ENCODE measurements at places on chromosomes 1 and 21.

DNA sequence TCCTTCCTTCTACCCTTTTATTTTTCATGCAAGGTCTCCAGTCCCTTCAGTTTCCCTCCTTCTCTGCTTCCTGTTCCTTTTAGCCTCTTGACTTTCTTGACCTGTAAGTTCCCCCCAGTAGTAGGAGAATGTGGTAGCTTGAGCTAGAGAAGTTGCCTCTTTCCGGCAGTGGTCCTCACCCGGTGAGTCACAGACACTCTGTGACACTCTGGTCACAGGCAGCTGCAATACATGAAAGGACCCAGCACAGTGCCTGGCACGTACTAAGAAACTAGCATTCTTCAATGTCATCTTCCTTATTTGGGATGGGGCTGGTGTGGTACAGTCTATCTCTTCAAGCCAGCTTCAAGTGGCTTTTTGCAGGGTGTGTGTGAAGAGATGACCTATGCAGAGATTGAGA is 16.0 kb downstream of the PFKFB2 start:
- no peak for DNase-seq

DNA sequence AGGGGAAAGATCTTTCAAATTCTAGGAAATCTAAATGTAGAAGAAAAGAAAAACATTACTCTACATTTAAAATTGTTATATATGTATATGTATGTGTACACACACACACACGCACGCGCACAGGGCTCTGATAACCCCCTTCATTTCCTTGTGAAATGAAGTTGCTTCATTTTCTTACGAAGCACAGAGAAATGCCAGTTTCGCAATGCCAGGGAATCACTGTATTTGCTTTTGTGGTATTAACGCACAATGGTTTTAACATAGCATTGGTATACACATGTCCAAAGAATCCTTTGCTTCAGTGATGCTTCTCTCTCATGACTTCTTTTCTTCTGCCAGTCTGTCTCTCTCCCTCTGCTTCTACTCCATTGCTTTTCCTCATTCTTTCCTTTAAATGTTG is 8.4 kb upstream of the DDAH1 start:
- DNase-seq: no peak

DNA sequence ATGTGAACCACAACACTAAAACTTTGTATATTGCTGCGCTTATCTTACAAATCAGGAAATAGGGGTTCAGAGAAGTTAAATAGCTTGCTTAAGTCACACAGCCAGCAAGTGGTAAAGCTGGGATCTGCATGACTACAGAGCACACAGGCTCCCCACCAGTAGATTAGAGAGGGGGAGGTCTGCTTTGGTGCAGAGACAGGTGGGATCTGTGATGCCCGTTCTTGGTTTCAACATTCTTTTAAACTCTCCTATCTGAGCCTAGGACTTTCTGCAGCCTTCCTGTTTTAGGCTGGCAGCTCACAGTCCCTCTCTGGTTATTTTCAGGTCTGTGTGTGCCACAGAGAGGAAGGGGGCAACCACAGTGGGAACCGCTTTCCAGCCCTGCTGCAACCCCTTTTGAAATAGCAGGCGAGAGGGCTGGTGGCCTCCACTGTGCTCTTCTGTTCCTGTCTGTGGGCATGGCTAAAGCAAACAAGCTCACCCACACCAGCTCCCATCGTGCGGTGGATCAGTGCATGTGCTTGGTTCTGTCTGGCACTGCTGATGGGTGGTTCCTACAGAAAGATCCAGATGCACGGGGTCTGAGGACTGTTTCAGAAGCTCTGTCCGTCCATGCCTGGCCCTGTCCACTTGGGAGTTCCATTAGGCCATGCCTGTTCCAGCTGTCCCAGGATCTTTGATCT is 1.7 kb upstream of the IL6R start:
- DNase-seq: no peak

DNA sequence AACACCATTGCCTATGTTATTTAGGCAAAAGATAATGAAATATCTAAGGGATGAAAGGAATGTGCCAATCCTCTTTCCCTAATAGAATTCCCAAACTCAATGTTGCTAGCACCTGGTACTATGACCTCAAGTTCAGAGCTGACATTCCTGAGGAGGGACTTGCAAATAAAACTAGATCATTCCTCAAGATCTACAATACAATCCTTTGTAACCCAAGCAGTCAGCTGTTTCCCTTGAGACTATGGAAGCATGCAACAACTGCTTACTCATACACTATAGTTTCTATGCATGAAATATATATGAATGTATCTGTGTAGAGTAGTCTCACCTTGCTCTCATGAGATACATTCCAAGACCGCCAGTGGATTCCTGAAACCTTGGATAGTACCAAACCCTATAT is 65.0 kb downstream of the ABL2 start:
- DNase-seq: no peak

DNA sequence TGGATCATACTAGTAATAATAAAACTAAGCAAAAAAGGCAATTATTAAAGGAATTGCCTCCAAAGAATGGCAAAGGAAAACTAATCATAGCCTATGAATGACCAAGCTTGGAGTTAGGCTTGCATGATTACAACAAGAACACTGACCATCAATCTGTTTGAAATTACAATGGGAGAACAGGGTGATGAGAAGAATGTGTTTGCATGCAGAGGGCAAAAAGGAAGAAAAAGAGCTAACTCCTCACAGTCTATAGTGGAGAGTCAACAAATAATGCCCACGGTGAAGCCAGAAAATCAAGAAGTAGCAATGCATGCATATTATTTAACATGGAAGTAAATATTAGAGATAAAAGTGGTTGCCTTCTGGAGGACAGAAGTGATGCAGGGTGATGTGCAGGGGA is 71.8 kb downstream of the COLGALT2 start:
- no peak for DNase-seq

- no peak for DNase-seq
Observed at GRCh38 chr1:23448846-23449245, 24.3 kb upstream of the TCEA3 start.

DNA sequence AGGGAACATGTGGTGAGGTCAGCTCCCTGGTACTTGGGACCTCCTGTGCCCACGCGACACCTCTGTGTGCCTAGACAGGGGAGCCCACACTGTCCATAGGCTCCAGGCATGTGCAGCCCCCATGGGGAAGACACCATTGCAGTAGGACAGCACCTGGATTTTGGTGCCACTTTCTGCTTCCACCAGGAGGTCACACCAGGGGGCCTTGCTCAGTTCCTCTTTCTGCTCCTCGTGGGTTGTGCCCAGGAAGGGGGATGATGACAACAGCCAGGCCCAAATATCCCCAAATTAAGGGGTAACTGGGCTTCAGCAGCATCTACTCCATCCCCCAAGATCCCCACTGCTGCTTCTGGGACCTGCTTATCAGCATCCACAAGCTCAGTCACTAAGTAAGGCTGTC is 358.2 kb upstream of the KAZN start:
- no peak for DNase-seq

DNA sequence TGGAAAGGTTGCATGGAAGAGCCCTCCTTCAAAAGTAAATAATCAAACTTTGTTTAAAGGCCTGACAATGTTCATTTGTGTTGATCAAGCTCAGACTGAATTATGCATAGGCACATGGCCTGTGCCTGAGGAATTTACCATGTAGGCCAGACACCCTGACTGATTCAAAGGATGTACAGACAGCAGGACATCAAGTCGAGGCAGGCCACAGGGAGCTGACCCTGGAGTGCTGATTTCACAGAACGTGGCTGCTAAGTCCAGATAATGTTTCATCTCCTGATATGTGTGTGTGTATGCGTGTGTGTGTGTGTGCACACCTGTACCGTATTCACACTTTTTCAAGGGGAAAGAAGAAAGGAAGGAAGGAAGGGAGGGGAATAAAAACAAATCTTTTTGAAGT is 34.1 kb downstream of the NAV1 start:
- no peak for DNase-seq

GRCh38 chr1:110591956-110592355 is 14.2 kb downstream of the KCNA2 start:
- DNase-seq: no peak

DNA sequence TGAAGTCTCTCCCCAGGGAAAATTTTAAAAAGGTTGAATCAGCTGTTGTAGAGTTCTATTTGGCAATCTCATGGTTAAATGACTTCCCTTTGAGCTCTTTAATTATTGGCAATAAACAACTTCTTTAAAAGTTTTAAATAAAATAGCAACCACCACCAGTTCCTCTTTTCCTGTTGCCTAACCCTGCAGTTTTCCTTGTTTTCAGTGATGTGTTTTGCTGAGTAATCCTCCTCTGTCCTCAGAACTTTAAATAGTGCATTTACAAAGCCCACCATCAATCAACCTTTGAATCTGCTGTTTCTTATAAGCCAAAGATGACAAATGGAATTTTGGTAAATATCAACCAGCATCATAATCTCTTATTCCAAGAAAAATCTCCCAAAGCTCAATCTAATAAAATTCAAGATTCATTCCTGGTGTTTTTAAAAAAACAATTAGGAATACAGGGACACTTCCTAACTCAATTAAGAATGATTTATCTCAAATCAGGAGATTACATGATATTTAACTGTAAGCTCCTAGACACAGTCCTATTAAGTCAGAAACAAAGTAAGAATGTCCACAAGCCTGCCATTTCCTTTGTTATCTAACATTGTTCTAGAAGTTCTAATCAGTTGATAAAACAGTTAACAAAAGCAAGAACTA is 14.8 kb downstream of the AVPR1B start:
- no peak for DNase-seq

GRCh38 chr1:165487921-165488320 is 43.0 kb upstream of the RXRG start:
- DNase-seq: no peak

DNA sequence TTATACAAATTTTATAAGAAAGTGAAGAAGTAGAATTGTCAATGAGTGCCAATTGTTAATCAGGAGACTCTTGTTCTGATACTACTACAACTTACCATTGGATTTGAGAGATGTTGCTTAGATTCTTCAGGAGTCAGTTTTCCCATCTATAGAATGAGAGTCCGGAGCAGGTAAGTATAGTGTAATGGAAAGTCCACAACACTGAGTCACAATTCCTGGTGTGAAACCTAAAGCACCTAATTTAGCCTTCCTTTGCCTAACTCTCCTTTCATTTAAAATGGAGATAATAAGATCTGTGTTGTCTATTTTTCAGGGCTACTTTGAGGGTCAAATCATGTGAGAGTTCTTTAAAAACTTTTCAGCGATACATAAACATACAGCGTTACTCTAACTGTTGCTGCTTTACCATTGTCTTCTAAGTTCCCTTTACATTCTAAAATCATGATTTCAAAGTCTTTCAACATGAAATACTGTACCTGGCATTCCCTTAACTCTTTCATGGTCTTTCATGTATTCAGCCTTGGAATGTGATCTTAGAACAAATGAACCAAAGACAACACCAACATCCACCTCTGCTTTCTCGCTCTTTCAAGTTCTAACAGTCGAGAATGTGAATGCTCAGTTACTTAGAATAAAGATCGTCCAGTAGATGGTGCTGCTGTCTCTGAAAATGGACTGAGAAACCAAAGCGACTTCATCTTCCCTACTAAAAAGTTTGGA is 90.9 kb downstream of the SLC30A10 start:
- peak; percentile 62 for DNase-seq

DNA sequence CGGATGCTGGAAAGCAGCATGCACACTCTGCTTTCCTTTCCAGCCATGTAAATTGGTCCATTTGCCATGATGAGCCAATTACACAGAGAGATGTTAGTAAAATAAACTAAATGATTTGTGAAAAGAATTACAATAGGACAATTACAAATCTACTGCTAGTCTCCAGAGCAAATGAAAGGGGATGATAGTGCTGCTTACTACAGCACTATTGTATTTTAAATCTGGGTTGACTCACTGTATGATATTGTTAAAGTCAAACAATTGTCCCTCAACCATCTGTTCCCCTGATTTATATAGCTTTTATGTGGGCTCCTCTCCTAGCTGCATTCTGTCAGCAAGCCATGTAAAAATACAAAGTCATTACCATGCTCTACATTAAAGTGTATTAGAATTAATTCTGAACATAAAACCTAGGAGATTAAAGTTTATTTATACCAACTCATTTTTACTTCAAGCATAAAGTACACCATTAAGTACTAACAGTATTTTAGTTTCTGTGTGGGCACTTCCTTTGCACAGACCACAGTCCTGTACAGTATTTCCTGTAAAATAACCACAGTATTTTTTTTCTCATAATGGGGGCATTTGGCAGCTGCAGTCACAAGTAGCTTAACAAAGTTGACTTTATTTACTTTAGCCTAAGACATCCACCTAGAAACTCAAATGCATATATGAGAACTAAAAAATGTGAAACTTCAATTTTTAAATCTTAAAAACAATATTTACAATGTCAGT is 135.8 kb downstream of the VAV3 start:
- DNase-seq: no peak

DNA sequence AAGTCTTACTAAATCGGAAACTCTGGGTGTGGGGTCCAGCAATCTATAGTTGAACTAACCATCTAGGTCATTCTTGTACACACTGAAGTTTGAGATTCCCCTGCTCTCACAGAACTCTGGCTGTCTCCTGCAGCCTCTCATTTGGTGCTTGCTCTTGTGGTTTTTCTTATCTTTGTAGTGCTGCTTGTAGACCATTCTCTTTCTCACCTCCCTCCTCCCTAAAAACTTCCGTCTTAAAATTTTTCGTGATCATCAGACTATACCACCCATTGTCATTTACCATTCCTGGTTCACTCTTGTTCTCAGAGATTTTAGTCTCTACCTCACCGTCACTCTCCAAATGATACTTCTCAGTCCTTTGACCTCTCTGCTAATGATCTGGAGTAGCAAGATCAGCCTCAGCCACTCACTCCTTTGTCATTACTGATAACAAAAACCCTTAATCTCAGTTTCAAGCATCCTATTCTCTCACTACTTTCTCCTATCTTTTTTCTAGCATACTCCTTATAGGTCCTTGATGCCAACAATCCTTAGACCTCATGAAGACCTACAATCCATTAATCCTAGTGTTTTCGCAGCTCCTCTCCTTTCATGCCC is 13.0 kb upstream of the EPHX4 start:
- DNase-seq: no peak

DNA sequence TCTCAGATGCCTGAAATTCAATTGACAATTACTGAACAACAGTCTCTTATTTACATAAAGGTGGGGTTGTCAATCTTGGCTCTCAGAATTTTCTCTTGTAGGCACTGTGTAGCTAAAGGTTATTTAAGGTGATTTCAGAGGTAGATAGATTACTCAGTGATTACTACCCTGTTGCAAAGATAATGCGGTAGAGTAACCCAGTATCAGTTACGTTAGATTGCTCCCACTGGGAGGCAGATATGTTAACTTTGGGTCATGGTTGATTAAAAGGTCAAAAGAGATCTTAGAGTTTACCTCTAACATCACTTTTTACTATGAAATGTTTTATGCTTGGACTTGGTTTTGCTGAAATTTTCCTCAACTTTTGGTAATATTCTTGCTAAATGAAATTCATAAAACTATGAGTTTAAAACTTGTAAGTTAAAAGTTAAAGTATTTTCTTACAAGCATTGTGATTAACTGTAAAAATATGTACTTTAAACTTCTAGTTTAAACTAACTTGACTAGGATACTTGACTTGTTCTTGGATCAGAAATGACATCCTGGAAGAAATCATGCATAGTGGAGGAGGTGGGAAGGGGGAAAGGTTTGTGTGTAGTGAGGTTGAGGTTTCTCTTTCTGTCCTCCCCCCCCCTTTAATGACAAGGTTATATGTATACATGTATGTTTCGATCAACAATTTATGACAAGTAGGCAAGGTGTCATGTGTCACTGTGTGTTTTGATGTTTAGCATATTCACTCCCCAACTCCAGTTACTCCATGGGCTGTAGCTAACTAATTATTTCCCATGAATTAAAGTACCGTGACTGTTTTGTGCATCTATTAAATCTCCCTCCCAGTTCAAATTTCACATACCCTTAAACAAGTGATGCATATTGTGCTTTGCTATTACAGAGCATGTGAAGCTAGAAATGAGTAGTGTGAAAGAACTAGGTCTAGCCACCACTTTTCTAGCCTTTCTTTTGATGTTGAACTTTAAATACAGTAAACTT is 2.9 kb downstream of the LAMC1 start:
- DNase-seq: peak; percentile 73
